ENCODE measurements at places on chromosomes 3 and 15.

- no peak for DNase-seq
These were observed 1530.3 kb downstream of the SI start for GRCh38 chr3:163548015-163548414.

DNA sequence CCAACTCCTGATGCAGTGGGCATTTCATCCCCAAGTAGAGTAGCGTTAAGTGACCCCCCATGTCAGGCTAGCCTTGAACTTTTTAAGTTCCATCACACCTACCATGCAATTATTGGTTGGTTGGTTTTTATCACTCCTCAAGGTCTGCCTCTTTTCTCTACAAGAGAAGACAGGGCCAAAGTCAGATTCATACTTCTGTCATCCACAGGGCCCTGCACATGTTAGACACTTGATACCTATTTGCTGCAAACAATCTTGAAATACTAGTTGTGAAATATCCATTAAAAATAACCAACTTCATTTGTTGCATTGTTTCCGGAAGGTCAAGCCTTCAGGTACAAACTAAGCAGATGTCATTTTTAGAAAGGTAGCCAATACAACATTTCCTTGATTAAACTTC is 1.2 kb downstream of the CMSS1 start:
- no peak for DNase-seq

- DNase-seq, result peak; percentile 2
These were observed 69.3 kb downstream of the NTRK3 start for GRCh38 chr15:88187195-88187594.

DNA sequence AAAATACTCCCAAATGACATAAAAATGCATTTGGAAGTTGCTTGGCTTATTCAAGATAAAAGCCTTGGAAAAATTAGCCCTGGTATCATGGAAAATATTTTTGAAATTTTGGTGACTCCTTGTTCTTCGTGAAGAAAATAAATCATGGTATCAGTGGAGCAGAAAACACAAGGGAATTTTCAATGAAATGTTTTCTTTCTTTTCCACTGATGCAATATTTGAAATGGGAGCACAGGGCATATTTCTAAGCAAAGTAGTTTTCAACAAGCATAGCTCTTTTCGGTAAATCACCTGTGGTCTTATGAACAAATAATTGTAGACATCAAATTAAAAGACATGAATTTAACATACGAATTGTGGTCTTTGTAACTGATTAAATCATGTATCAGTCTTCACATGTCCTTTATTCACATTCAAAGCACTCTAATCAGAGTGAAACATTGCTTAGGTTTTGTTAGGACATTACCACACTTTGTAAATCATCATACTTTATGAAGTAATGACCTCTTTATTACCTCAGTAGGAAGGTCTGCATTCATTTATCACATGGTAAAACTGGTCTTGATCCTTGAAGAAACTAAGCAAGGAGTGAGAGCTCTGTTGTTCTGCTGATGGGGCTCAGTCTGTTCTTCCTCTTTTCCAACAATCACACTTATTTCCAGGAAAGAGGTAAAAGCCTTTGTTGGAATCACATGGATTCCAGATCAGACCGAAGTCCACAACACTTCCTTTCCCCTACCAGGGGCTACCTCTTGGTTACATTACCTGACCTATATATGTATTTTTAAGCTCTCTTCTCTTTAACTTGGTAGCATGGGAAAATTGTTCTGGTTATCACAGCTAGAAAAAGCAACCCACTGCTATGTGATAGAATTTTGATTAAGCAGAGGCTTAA is 413.5 kb upstream of the THBS1 start:
- no peak for DNase-seq

DNA sequence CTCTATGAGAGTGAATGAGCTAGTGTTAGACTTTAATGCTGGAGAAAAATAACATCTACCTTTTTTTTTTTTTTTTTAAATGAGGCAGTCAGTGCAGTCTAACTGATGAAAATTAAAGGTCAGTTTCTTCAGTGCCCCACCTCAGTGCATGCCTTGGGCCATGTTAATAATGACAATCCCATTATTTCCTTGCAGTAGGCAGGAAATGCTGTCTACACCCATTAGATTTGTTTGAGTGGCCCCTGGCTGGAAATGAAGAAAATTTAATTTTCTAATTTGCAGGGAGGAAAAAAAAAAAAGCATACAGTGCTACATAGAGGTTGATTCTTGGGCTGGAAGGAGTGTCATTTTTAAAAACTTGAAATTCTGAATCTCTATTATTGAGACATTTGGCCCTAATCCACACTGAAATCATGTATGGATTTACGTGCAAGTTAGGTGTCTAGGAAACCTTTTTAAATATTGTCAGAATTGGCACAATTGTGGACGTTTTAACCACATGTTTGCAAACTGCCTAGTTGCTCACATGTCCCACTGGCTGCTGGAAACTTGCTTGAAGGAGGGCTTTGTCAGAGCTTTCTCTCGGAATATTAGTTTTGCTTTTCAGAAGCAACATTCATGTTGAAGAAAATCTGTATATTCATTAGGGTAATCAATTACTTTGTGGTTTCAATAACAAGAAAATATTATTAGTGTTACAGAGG is 18.4 kb downstream of the FNDC3B start:
- no peak for DNase-seq

- no peak for DNase-seq
These were observed 287.0 kb downstream of the ZIC4 start for GRCh38 chr3:147119346-147119745.

DNA sequence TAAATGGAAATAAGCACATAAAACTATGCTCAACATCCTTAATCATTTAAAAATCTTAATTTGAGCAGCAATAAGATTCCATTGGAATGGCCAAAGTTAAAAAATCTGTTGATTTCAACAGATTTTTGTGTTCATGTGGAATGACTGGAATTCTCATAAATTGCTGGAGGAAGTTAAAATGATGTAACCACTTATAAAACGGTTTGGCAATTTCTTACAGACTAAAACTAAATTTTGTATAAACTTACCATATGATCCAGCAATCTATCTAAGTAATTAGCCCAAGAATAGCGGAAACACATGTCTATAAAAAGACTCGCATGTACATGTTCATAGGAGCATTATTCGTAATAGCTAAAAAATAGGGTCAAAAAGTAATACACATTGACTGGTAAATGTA is 1713.6 kb downstream of the SI start:
- no peak for DNase-seq

GRCh38 chr3:25272090-25272489 is 156.0 kb upstream of the RARB start:
- DNase-seq, result no peak

DNA sequence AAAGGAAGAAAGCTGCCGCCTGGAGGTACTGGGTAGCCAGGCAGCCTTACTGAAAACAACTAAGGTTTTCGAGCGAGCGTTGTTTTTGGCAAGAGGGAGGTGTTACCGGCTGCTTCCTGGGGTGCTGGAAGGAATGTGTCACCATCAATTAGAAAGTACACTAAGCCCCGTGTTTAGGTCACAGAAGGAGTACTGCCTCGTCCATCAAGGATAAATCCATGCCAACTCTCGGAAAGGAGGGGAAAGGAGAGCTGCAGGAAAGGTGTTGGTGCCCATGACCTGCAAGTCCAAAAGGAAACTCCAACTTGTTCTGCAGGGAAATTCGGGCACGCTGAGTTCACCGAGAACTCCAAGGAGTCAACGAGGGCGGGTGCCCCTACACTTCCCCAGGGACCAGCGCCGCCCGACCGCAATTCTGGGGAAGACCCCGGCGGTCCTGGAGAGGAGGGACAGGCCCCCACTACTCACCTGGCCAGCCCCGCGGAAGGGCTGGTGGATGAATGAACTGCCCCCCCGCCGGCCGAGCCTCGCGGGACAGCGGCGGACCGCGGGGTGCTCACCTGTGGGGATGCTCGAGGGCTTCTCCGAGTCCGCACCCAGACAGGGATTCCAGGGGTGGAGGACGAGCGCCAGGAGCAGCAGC is 542 bp downstream of the PLOD2 start:
- peak; percentile 82 for DNase-seq
